Anterior cingulate cortex (tissue), 58 donors: ENCODE measurements at places on chromosomes 2 and 18.

GRCh38 chr2:38483776-38484501 is 106.9 kb upstream of the ATL2 start:
- DNase-seq, result no peak

- DNase-seq, result no peak
These were observed 72.0 kb downstream of the KCNE4 start for GRCh38 chr2:223123855-223124610.

DNA sequence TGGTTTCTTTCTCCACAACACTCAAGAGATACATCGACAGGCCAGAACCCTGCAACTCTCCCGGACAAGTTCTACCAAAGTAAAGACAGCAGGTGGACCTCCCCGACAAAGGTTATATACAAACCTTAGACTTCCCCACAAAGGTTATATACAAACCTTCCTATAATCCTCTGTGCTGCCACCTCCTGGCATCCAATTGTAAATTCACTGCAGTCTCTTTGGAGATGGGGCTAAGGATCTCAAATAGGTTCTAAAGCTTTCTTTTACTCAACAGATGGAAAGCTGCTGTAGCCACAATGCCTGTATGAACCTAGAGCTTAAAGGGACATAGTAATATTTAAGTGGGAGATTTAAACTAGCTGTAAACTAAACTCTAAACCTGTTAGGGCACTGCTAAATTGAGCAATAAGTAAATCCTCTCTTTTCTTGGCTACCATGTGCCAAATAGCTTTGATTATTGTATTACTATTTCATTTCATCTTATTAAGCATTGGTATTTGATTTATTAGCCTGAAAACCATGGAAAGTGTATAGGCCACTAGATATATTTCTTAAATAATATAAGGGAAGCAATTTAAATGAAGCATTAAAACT is 9.8 kb upstream of the MREG start:
- no peak for DNase-seq

DNA sequence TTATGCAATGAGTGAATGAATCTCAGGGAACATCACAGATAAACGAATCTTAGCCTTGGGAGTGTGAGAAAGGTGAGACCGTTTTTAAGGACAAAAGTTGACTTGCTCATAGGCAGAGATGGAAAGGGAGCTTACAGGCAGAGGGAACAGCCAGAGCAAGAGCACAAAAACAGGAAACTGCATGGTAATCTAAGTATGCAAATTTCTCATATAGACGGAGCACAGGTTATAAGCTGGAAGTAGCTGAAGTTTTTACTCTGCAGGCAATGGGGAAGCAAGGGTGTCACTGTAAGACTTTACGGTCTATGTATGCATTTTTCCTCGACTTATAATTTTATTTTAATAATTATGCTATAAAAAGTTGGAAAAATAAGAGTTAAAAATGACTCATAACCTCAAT is 44.8 kb upstream of the STRN start:
- DNase-seq, result no peak

DNA sequence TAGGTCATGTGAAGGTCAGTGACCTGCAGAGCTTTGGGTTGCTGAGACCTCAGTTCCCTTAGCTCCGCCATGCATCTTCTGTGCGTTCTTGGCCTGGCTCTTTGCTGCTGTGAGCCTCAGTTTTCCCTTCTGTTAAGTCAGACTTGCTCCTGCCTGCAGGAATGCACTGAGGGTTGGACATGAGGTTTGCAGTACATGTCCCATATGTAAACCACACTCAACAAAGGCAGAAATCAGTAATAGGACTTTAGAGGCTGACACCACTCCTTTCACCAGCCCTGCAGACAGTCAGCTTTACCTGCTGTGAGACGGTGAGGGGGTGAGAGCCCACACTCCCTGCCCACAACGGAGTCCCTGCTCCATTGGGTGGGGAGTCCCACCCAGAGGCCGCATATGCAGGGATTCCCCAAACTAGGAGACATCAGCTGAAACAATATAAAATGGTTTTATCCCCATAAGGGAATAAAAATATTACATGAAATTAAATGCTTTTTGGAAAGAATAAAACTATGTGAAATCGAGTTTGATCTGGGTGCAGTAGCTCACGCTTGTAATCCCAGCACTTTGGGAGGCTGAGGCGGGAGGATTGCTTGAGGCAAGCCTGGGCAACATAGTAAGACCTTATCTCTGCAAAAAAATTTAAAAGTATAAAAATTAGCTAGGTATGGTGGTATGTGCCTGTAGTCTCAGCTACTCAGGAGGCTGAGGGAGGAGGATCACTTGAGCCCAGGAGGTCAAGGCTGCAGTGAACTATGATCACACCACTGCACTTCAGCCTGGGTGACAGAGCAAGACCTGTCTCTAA is 55.1 kb downstream of the MYO7B start:
- no peak for DNase-seq

DNA sequence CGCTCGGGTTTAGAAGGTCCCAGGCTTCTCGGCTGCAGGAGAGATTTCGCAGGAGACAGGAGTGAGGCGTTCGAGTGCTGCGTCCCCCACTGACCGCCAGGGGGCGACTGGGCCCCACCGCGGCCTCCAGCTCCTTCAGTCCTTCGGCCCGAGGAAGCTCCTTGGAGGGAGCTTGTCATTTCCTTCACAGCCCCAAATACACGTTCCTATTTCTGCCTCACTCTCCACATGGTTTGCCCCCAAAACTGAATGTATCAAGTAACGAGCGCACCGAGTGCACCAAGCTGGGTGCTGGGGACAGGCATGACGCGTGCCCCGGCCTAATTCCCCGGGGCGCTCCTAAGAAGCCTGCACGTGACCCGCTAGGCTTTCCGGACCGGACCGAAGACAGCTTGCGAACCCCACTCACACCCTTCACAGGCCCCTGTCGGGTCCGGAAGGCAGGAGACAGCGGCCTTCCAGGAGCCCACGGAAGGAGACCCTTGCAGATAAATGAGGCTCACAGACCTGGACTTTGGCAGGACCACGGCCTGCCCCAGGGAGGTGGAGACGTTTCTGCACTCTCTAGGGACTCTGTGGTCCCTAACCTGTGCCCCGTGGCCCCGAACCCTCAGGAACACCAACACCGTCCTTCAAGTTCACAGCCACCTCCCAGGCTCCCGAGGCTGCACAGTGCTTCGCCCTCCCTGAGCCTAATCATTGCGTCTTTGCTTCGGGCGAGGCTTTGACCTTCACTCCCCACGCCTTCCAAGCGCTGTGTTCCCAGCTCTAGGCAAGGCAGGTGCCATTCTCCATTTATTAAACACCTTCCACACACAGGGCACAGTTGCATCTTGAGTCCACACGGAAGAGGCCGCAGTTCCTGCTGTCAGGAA is 13.0 kb upstream of the FAHD2A start:
- no peak for DNase-seq

DNA sequence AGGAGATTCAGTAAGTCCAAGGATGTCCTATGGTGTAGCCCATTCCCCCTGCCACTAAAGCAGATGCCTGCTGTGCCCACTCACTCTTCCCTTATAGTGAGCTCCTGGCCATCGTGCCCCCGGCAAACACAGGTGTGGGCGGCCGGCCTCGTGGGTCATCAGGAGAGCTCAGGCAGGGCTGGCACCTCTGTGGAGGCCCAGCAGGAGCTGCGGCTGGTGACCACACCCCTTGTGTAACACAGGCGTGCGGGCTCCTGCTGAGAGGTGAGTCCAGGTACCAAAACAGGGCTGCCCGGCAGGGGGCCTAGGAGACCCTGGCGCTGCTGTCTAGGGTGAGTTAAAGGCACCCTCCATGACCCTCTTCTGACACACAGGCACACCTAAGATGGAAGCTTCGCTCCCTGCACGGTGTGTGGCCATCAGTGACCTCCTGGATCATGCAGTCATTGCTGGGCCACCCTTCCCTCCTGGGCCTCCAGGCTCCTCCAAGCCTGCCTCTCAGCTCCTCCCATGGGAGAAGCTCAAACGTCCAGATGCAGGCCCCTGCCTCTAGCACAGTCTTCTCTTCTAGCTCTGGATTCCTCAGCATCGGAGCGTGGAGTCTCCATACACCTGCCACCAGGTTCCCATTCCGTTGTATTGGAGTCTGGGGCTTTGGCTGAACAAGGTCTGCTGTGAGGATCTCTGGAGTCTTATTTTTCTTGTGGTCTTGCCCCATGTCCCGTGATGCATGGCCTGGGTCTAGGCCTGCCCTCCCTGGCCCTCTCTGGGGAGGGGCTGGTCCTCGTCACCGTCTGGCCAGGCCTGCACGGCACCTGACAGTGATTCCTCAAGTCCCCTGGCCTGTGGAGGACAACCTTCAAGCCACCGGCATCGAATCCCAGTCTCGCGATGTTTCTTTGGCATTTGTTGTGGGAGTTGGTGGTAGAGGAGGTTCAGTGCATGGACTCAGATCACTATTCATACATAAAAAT is 246.9 kb downstream of the ACKR3 start:
- no peak for DNase-seq

- DNase-seq, result no peak
These were observed 18.6 kb upstream of the COL6A3 start for GRCh38 chr2:237432484-237433092.

DNA sequence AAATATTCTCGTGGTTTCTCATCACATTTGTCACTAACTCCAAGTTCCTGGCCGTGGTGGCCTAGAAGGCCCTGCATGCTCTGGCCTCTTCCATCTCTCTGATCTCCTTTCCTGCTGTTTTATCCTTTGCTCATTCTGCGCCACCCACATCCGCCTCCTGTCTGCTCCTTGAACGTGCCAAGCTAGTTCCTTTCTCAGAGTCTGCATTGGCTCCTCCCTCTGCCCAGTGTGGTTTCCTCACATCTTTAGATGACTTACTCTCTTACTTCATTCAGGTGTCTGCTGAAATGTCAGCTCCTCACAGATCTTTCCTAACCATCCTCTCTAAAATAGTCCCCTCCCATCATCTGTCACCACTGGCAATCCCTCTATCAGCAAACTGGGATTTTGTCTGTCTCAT is 158.6 kb upstream of the RBMS1 start:
- no peak for DNase-seq

DNA sequence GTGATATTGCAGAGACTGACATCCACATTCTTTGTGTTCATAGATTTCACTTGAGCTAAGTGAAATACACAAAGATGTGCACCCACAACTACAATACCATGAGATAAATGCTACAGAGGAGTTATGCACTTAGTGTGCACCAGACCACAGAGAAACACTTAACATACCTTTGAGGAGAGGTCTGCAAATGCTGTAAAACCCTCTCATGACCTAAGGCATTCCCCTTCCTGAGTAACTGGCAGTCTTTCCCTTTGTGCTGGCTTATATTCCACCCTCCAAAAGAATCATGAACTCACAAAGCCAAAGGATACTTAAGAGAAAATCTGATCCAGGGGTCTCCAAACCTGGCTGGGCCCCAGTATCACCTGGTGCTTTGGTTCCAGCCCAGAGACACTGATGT is 16.2 kb downstream of the NXPH2 start:
- no peak for DNase-seq

- DNase-seq, result no peak
These were observed 161.7 kb downstream of the PARD3B start for GRCh38 chr2:204706939-204707338.

DNA sequence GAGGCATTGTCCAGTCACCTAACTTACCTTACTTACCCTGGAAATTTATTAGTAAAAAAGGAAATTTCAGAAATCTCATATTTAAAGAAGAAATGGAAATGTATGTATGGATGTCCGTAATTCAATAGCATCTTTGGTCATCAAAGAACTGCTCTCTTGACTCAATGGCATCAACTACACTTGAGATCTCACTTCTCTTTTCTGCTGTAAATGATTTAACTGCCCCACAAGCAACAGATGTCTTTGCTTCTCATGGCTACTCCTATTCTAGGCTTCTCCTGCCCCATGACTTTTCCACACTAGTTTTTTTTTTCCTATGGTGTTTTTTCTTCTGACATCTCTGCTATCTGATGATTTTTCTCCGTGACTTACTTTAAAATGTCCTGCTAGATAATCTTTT is 34.0 kb upstream of the ERMN start:
- no peak for DNase-seq

- no peak for DNase-seq
These were observed 21.2 kb upstream of the MAP3K20 start for GRCh38 chr2:173054466-173054865.

DNA sequence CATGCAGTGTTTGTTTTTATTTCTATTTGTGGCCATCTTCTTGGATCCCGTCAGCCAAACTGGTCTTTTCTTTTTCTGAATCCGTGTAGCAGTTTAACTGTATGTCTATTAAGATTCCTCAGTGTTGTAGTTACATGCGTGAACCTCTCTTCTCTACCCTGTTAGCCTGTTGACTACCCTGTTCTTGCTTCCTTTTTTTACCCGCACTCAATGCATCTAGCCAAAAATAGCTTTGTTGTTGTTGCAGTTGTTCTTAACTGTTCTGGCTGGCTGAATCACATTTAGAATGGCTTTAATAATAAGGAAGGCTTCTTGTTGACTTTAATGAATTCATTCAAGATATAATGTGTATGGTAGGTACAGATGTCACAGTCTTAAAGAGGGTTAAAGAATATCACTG is 137.1 kb downstream of the LCLAT1 start:
- no peak for DNase-seq

DNA sequence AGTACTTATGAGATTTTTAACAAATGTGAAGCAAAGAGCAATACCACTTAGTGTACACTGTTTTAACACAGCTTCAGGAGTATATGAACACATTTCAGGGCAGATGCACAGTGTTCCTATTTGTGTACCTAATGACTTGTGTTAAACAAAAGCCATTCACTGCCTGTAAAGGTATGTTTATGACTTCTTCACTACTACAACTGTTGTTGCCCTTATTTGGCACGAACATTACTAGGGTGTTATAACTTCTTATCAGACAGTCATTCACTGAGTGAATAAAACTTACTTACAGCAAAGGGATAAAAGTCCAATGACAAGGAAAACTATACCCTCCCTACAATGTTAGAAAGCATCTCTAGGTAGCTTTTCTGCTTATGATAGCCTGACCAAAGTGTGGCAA is 85.4 kb upstream of the CAVIN2 start:
- no peak for DNase-seq

DNA sequence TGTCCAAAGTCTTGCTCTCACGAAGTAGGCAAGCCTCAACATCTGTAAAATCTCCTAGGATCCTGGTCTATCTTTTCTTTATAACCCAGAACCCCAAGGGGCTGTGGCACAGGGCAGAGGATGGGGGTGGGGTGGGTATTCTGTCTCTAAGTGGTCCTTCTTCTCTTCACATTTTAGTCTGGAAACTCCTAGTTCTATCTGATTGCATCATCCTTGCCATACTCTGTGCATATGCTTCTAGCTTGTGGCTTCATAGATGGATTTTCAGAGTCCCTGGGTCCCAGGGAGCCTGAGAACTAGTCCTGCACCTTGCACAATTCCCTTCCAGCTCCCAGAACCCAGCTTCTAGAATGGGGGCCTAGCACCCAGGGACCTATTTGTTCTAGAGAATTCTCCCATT is 52.5 kb downstream of the RNF152 start:
- DNase-seq, result no peak

DNA sequence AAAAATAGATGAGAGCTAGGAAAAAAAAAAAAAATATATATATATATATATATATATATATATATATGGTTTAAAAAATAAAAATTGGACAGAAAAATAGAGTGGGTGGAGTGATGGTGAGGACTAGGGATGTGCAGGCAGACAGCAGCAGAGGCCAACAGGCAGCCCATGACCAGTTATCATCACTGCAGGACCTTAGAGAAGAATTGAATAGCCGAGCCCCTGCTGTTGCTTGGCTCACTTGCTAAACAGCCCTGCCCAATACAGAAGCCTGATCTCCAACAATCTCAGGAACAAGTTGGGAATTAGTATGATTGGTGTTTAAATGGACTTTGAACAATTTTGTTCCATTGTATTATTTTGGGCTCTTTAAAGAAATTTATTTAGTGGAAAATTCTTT is 967.5 kb upstream of the PIK3C3 start:
- DNase-seq, result no peak
